ENCODE measurements at places on chromosomes 7 and 10.

GRCh38 chr7:112293416-112293815 is 86.9 kb downstream of the ZNF277 start:
- DNase-seq, result no peak

- DNase-seq, result no peak
These were observed 5.6 kb upstream of the VWA2 start for GRCh38 chr10:114233482-114233881.

DNA sequence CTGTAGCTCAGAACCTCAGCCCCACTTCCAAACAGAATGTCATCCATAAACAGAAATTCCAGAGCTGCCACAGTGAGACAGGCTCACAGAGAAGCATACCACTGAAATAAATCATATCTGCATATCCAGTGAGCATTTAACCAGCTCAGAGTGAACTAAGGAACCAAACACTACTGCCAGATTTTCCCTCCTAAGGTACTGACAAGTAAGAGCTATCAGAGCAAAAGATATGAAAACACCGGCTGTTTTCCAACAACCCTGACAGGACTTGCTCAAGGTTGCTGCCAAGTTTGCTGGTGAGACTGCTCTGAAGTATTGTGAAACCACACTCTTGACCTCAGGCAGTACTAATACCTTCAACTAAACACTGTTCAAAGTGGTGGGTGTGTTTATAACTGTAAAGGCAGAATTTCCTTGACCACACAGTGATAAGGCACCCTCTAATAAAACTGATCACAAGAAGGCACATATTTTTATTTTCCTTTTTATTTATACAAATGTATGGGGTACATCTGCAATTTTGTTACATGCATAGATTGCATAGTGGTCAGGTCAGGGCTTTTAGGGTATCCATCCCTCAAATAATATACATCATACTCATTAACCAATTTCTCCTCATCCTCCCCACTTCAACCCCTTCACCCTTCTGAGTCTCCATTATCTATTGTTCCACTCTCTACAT is 18.3 kb downstream of the SGMS1 start:
- DNase-seq, result no peak

DNA sequence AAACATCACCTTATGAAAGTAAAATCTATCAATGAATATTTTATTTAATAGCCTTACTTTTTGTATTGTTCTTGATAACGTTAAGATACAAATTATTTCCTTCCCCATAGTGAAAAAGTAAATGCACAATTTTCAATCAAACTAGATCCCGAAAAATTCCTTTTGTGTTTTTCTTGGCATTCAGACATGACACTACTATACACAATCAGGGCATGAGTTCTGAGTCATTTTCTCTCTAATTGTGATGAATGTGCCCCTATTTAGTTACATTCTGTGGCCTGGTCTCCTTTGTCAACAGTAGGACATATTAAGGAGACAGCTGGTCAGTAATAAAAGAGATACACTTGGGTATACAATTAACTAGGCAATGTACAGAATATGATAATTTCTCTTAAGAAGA is 19.8 kb downstream of the COL1A2 start:
- DNase-seq, result peak; percentile 46

- no peak for DNase-seq
These were observed 97.7 kb downstream of the CUBN start for GRCh38 chr10:17031637-17032635.

DNA sequence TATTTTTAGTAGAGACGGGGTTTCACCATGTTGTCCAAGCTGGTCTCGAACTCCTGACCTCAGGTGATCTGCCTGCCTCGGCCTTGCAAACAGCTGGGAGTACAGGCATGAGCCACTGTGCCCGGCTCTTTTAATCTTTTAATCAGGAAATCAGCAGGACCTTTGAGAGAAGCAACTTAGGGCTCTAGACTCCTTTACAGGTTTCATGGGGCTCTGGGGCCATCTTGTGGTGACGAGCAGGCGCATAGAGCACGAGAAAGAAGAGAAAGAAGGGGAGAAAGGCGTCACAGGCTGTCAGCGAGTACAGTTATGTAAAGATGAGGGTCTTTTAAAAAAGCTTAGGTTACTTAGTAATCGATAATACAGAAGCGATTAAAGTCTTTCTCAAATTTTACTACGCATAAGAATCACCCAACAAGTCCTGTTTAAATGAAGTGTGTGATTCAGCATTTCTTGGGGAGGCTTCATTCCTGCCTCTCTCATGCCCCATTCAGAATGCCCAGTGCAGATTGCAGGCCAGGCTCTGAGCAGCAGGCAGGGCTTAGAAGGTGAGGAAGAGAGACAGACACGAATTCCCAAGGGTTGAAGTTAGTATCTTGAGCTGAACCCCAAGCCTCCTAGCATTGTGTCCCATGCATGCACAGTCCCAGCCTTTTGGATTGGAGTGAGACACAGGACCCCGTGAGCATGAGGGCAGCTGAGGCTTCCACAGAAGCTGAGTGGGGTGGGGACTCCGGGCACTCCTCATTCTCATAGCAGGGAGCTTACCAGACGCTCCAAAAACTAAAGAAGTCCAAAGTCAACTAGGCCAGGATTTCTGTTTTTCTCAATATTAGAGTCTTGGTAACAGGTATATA is 23.6 kb upstream of the PFKP start:
- DNase-seq, result peak; percentile 41

DNA sequence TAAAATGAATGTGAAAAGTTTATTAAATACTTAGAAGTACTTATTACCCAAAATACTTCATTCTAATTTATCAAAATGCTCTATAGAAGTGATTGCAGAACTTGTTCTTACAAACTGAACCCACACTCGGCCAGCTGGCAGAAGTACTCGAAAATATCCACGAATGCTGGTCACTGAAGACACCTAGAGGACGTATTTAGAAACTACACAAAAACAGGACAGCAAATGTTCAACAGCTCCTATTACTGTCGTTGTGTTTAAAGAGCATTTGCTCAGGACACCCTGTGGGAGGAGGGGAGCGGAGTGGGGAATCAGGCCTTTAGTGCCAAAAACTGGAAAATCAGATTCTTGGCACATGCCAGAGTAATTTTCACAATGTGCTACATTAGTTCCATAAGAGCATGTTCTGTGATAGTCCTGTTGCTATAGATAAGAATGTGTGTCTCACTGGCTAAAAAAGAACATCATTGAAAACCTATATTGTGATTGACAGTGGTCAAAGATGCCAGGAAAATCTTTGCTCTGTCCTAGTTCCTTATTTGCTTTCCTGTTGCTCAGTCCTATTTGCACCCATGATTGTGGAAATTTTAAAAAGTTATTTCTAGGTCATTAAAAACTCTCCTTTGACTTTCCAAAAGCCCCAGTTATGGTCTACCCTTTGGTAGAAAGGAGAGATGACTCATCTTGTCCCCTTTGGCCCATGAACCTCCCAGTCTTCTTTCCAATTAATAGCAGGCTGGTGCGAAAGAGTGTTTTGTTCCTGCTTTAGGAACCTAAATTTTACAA is 49.0 kb upstream of the NRBF2 start:
- peak; percentile 90 for DNase-seq

- DNase-seq, result no peak
These were observed 83.9 kb upstream of the FGFR2 start for GRCh38 chr10:121681997-121682687.

DNA sequence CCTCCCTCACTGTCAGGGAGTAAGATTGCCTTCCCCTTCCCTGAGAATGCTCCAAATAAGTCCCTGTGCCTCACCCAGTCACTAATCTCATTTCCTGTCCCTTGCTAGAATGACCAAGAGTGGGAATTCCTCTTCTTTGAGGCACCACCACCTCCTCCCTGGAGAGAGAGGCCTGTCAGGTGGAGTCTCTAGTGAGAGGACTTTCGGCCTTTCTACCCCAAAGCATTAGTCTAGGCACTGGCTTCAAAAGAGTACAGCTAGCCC is 145.0 kb downstream of the PTPN20 start:
- DNase-seq, result no peak

DNA sequence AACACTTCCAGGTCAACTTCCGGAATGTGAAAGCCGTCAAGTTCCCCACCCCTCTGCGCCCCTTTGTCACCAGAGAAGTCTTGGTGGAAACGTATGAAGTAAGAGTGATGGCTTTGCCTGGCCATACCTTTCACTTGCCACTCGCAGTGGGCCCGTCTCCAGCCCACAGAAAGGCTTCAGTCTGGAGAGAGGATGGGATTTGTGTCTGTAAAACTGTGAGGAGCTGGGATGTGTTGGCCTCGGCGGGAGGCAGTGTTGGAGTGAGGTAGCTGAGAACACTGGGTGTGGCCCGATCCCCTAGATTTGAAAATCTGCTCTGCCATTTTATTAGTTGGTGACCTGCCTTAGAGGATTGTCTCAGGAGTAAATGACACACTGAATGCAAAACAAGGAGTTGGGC is 6.4 kb downstream of the ADCK2 start:
- DNase-seq, result no peak

- no peak for DNase-seq
These were observed 103.0 kb downstream of the COBL start for GRCh38 chr7:51213618-51214017.

- no peak for DNase-seq
These were observed 5.1 kb upstream of the GPR22 start for GRCh38 chr7:107464666-107465226.

DNA sequence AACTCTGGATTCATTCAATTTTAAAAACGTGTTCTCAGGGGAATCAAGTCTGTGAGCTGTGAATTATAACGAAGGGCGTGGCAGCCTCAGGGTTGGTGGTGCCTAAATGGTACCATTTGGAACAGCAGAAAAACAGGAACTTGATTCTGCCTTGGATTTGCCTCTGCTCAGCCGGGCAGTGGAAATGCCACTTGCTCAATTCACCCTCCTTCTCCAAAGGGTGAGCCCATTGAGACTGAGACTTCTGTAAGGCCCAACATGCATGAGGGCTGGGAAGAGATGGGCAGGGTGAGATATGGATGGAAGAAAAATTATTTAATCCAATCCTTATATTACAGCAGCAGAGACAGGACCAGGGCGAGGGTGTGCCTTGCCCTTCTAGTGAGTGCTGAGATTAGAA is 107.1 kb upstream of the HABP2 start:
- no peak for DNase-seq

- peak; percentile 62 for DNase-seq
These were observed 92.6 kb downstream of the DGKI start for GRCh38 chr7:137753948-137754851.

- DNase-seq, result no peak
These were observed 32.6 kb downstream of the PDZD8 start for GRCh38 chr10:117342641-117343040.

DNA sequence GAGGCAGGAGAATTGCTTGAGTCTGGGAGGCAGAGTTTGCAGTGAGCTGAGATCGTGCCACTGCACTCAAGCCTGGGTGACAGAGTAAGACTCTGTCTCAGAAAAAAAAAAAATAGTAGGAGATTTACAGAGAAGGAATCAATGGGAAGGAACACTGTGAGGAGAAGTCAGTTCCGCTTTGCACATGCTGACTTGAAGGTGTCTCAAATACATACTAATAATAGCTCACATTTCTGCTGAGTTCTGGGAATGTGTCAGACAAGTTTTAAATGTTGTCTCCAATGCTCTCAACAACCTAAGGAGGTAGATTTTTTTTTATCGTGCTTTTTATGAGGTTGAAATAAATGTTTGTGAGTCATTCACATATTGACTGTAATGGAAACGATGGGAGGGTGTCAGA is 654.9 kb upstream of the CELF2 start:
- DNase-seq, result no peak

DNA sequence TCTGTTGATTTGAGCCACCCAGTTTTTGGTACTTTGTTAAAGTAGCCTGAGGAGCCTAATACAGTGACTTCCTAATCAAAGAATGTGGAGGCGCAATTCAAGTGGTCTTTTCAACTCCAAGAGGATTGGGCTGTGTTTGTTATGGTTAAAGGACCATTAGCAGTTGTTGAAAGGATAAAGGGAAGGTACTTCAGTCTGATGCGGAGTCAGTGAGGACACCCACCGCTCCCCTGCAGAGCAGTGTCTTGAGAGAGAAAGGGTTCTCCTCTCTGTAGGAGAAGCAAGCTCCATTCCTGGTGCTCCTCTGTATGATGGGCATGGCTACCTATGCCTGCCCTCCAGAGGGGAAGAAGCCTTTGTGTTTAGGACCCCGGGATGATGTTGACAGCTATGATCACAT is 590.6 kb upstream of the C7orf33 start:
- DNase-seq, result no peak

GRCh38 chr7:150556521-150557138 is 10.6 kb upstream of the GIMAP4 start:
- no peak for DNase-seq

DNA sequence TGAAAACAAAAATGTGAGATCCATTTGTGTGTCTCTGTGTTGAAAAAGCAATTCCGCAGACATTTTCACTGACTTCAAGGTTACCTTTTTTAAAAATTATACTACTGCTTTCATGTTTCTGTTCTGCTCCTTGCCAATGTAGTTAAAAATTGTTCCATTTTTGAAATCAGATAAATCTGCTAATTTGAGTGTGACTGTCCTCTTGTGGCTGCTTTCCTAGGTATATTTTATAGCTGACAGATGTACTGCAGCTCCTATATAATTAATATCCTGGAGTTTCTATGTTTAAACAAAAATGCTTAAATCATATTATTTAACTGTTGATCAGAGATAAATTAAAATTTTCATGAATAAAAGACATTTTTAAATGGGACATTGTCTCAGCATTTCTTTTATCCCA is 177.6 kb upstream of the LRRTM3 start:
- DNase-seq, result no peak

GRCh38 chr7:117997862-117998825 is 124.9 kb upstream of the CTTNBP2 start:
- DNase-seq, result no peak

GRCh38 chr7:44621034-44621749 is 14.8 kb downstream of the OGDH start:
- DNase-seq, result no peak

DNA sequence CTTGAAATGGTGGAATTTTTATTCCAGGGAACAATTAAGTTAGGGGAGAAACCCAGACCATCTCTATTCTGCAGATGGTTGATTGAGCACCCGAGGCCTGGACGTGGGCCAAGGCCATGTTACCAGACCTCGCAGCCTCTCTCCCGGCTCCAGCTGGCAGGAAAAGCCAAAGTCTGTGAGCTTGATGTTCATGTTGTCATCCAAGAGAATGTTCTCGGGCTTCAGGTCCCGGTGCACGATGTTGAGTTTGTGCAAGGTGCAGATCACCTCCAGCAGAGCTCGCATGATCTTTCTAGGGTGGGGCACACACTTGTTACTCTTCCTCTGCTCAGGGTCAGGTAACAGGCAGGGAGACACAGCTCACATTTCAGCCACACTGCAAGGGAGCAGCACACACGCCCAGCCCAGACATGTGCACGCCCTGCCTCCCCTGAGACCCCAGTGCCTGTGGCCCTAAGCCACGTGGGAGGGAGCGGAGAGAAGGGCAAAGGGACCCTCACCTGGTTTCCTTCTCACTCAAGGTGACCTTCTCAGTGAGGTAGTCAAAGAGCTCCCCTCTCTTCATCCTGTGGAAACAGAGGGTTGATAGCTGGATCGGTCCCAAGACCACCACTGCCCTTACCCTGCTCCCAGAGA is 9.5 kb downstream of the PHKG1 start:
- DNase-seq, result peak; percentile 20

DNA sequence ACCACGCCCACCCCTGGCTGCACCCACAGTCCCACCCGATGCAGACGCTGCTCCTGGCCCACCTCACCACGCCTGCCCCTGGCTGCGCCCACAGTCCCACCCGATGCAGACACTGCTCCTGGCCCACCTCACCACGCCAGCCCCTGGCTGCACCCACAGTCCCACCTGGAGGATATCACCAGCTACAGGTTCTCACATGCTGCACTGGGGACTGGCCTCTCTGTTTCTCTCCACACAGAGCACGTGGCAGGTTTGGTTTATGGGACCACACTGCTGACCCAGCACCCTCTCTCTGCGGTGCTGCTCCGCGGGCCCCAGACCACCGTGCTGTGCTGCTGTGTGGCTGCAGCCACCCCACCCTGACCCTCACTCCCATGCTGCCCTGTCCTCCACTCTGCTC is 120.9 kb downstream of the VIPR2 start:
- DNase-seq, result no peak

- peak; percentile 9 for DNase-seq
These were observed 43.5 kb downstream of the FEZF1 start for GRCh38 chr7:122261016-122261415.

Data from COR-L47 (cell line).